NCI-H1930 (cell line): ENCODE measurements at places on chromosomes 7 and 10.

DNA sequence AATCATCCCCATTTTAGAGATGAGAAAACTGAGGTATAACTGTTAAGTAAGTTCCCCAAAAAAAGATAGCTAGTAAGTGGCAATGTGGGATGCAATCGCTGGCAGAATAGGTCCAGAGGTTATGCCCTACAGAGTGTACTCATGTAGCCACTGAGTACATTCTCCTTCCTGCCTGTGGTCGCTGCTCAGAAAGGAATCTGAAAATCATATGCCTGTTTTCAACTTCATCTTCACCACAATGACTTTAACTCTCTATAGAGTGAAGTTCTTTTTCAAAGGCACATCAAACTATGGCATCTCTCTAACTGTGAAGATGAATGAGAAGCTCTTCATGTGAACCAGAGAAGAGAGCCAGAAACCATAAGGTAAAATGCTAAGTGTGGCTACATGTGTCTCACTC, 162.2 kb upstream of the SLC25A13 start:
- no peak for DNase-seq

- DNase-seq: no peak
Observed at GRCh38 chr7:7970237-7970530, 1.6 kb downstream of the GLCCI1 start.

DNA sequence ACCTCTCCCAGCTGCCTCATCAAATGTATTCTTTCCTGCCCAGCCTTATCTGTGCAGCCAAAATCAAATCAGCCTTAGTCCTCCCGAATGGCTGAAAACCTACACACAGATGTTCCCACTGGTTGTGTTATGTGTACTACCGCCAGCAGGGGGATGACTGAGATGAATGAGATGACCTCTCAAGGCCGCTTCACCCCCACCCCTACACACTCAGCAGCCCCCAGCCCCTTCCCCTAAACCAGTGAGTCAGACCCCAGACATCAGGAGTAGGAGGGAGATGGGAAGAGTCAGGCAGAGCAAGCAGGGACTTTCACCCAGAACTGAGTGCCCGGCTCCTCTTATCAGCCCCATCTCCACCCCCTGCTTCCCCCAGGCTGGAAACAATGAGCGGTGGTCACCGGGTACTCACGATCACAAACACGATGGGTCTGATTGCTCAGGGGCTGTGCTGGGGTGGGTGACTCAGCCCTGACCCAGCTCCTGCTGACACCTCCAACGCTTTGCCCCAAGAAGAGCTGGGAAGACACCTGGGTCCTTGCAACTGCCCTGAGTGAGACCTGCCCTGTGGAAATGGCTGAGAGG, 6.5 kb upstream of the C10orf105 start:
- no peak for DNase-seq

DNA sequence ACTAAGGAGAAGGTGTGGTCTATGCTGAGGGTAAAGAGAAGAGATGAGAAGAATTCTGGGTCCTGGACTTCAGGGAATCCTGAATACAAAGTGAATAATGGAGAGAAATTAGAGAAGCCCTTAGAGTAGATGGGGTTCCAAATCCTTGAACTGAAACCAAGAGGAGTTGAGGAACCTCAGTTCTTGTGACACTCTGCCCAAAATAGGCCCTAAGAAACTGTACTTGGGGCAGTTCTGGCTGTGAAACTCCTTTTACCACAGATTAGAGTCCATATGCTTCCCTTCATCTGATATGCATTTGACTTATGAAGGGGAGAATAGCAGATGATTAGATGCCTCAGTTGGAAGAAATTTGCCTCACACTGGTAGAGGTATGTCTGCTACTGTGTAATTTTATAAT, 19.0 kb downstream of the TES start:
- no peak for DNase-seq

- no peak for DNase-seq
Observed at GRCh38 chr7:154792436-154793055, 210.4 kb downstream of the PAXIP1 start.

DNA sequence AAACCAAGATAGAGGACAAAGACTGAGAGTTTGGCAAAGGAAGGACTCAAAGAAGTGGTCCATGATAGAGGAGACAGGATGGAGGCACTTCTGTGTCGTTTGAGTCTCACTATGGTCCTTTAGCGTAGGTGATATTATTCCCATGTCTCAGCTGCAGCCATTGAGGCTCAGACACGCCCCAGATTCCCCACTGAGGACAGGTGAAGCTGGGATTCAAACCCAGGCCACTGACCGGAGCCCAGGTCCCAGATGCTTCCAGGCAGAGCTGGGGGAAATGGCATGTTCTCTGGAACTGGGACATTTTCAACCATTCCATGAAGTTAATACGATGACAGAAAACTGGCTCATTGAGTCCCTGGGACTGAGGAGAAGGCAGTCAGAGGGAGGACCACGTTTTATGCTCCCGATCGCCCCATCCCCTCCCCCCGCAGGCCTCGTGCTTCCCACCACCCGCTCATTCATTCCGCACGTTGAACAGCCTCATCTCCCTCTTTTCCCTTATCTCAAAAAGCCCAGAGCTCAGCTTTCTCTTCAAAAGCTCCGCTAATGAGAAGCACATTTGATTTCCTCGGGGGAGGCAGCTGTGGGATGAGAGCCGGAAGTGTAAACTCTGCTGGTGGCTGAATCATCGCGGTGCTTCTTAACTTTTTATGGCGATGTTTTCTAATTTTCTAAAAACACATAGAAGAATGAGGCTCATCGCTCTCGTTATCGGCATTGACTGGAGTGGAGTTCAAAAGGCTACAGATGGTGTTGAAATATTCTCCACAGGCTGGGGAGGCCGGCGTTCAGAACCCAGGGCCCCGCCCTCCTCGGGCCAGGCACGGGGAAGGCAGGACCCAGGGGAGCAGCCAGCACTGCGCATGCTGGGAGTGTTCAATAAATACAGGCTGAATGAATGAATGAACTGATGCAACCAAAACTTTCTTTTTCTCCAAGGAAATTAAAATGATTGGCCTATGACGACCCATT, 64.0 kb downstream of the OAT start:
- no peak for DNase-seq

- no peak for DNase-seq
Observed at GRCh38 chr7:107659666-107660065, 962 bp upstream of the SLC26A4 start.
